ENCODE measurements at places on chromosomes 2 and 18. TPM values are rescaled to one million over a fixed set of nuclear protein-coding genes. Genes with fewer than 3 reads are reported as not detected.

Gene DCDC2C
- not detected for total RNA-seq

DNA sequence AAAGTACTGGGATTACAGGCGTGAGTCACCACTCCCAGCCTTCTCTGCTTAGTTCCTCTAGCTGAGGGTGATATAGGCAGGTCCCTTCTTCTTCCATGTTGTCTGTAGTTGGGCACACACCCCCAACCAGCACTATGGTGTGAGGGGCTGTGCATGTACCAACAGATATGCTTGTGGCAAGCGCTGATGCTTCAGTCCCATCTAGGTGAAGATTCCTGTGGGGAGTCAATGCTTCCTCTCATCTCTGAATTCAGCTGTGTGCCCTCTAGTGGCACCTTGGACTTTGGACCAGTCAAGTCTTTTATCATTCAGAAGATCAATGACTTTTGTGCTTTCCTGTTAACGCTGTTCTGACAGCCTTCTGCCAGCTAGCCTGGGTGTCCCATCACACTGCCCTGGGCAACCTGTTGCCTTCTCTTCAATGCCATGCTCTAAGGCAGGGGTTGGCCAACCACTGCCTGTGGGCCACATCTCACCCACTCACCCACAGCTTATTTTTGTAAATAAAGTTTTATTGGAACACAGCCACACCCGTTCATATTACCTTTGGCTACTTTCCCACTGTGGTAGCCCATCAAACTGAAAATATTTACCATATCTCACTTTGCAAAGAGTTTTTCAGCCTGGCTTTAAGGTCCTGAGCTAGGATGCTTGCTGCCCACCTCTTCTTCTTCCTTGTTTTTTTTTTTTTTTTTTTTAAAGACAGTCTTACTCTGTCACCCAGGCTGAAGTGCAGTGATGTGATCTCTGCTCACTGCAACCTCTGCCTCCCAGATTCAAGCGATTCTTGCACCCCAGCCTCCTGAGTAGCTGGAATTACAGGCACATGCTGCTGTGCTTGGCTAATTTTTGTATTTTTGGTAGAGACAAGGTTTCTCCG is 51.0 kb downstream of the NPAS2 start:
- DNase-seq = no peak

Gene NGEF
- total RNA-seq = not detected

Gene TBC1D8
- total RNA-seq = 0.87 TPM

DNA sequence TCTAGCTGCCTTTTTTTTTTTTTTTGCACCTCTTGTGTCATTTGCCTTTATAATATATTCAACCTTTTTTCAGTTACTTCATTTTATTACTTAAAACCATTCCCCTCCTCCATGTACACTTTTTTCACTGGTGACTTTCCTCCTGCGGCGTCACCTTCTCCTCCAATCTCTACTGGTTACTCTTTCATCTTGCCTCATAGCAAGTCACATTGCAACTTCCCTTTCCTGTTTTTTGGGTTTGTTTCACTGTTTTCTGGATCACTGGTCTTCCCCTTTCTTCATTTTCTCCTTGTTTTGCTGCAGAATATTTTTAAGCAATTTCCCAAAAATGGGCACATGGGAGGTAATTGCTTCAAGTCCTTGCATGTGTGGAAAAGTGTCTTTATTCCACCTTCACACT is 37.7 kb upstream of the GPR155 start:
- no peak for DNase-seq

DNA sequence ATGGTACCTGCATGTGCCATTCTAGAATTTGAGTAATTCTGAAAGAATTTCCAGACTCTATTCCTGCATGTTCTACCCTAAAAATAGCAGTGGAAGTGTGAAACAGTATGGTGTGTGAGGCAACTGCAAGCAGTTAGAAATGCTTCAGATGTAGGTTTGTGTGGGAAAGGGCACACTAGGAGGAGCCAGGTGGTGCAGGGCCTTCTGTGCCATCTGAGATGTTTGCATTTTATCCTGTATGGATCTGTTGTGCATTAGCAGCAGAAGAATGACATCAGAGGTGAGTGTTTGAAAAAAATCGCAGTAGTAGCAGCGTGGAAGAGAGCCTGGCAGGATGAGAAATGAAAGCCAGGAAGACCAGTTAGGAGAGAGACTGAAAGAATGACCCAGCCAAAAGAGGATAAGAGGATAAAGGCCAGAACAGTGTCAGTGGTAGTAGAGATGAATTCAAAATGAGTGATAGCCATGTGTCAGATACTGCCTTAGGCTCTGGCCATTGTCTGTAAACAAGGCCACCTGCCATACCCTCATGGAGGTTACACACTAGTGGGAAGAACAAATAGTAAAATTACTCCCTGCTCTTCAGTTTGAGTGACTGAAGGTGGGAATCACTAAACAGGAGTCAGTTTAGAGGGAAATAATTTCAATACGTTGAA is 142.2 kb downstream of the PKP4 start:
- DNase-seq = no peak

- DNase-seq = no peak
These were observed 34.0 kb upstream of the PLA2R1 start for GRCh38 chr2:160096409-160096808.

Gene ZAP70
- total RNA-seq = 354 TPM

DNA sequence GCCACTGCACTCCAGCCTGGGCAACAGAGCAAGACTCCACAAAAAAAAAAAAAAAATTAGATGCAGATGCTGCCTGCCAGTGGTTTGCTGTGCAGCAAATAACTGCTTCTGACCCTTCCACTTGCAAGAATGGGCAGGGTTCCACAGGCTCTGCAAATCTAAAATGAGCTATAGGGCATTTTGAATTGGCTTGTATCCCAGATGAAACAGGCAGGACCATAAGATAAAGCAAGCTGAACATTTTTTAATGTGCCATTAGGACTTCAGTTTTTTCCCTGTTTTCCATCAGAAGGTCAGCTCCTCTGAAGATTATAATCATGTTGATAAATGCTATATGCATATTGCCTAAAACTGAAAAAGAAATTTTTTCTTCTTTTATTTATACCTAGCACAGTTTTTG is 15.7 kb upstream of the FZD7 start:
- DNase-seq = no peak

Gene CCL20
- not detected for total RNA-seq

Gene FBXO36
- total RNA-seq = 1.4 TPM

GRCh38 chr18:35776473-35776872 is 194.9 kb downstream of the GALNT1 start:
- DNase-seq = no peak

Gene KCNE4
- total RNA-seq = not detected

DNA sequence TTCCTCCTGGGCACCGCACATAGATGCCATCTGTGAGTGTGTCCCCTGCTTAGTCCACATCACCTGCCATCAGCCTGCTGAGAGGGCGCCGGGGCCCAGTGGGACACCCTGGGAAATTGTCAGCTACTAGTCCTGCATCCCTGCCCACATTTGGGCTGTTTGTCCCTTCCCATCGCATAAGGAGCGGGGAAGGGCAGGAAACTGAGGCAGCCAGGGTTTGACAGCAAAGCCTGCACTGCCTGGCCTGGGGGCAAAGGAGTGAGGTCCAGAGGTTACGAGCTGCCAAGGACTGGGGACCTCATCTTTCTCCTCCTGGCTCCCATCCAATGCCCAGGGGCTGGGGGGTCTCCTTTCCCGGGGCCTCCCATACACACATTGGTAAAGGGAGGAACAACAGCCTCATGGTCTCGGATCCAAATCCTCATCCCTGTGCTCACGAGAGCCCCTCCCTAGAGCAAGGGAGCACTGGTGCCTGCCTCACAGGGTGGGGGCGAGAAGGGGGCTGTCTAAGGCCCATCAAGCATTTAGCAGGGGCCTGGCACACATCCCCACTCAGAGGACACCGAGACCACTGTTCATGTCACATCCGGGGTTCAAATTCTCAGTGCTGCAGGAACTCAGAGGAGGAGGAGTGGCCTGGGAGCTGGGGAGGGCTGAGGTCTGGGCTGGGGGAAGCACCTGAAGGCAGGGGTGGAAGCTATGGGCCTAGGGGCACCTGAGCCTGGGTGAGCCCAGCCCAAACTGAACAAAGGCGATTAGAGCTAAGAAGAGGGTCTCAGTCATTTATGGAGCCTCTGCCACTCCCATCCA is 113.8 kb downstream of the SMAD7 start:
- DNase-seq = no peak

DNA sequence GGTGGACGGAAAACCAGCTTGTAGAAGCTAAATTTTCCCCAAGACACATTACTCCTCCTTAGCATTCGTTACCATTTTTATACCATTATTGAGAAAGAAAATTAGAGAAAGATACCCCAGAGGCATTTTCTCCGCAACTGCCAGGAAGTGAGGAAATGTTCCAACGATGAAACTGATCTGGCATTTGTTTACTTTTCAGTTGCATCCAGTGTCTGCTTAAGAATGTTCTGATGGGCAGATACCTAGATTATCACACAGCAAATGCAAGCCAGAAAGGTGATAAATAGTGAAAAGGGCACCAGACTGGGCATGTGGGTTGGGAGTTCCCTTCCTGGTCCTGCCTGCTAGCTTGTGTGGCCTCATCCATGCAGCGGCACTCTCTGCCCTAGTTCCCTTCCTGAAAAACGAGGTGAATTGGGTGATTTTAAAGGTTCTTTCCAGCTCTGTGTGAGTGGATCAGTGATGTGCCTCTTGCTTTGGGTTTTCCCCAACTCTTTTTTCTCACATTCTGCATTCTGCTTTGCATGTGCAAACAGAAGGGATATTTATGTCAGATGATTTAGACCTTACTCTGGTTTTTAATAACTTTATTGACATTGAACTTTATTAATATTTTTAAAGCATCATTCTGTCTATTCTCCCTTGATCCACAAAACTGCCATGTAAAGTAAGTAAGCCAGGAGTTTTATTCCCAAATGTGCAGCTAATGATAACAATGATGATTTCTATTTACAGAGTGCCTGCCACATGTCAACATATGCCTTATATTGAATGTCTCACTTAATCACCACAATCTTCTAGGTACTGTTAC is 139.6 kb downstream of the INSIG2 start:
- no peak for DNase-seq

Gene SERPINB7
- not detected for total RNA-seq

DNA sequence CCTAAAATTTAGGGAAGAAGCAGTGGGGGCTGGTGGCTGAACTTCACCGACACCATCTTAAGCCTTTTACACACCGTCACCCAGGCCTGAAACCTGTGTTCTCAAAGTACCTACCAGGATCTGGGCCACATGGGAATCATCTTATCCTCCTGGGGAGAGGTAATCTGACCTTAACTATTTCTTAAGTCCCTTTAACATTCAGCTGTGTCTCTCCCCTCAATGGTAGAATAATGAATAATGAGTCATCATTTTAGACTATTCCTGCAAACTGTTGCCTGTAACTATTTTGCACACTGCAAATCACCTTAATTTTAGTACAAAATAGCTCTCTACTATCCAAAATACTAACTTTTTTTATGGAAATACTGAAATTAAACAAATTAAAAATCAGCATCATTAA is 149.4 kb upstream of the KLF7 start:
- DNase-seq = no peak
